ENCODE measurements at places on chromosomes 7 and 10. TPM values are rescaled to one million over a fixed set of nuclear protein-coding genes. Genes with fewer than 3 reads are reported as not detected.
A peak's percentile ranks its signal among the peaks of the same experiment; 100 is the strongest.

Gene ACBD7
- under 0.01 TPM for total RNA-seq

DNA sequence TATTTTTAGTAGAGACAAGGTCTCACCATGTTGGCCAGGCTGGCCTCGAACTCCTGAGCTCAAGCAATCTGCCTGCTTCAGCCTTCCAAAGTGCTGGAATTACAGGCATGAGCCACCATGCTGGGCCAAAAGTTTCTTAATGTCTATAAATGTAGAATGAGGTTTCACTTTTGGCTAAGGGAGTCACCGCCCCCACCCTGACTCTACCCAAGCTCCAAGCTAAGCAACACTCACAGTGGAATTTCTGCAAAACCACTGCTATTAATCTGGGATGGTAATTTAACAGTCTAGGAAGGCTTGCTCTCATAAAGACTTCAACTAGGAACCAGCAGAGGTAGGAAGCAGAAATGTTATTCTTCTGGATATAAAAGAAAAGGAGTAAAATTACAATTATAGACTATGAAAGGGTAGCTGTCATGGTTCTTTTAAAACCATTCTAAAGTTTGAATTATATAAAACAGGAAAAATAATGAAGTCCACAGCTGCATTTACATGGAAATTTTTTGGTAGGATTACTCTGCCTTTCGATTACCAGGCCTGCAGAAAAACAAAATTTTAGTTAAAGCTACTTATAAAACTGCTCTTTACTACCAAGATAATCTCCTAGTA, 211.6 kb downstream of the SFMBT2 start:
- H3K4me1 ChIP-seq, result no peaks in the 10 kb centered on the region
- H3K27me3 ChIP-seq, result no peaks in the 10 kb centered on the region
- H3K36me3 ChIP-seq, result no peaks in the 10 kb centered on the region
- DNase-seq, result peak; percentile 83
- no peak overlapping the region for H3K27ac ChIP-seq
- H3K4me3 ChIP-seq, result no peak overlapping the region

- H3K36me3 ChIP-seq, result no peaks in the 10 kb centered on the region
- no peak overlapping the region for H3K4me3 ChIP-seq
- no peak overlapping the region for H3K27ac ChIP-seq
- no peak for DNase-seq
- H3K27me3 ChIP-seq, result no peaks in the 10 kb centered on the region
Observed at GRCh38 chr7:24301703-24302102, 17.7 kb downstream of the NPY start.

GRCh38 chr7:56447864-56448693, 331.9 kb upstream of the NUPR2 start:
- H3K27ac ChIP-seq, result no peak overlapping the region
- H3K4me1 ChIP-seq, result no peaks in the 10 kb centered on the region
- H3K27me3 ChIP-seq, result no peaks in the 10 kb centered on the region
- H3K4me3 ChIP-seq, result no peak overlapping the region
- no peak for DNase-seq

GRCh38 chr10:26278295-26278694, 61.7 kb downstream of the GAD2 start:
- H3K36me3 ChIP-seq, result no peaks in the 10 kb centered on the region
- H3K27me3 ChIP-seq, result no peaks in the 10 kb centered on the region
- DNase-seq, result no peak
